Stimulated activated CD8-positive, alpha-beta memory T cell treated with anti-CD3 and anti-CD28 coated beads, Interleukin-4, amount 100 ng/mL, for 1 hour (primary cell): ENCODE measurements at places on chromosomes 1 and 21.

GRCh38 chr1:247299723-247300381 lies 31.8 kb downstream of the ZNF496 start:
- no peak for DNase-seq

- DNase-seq = no peak
Measured at GRCh38 chr1:222346955-222347354, 200.9 kb downstream of the HHIPL2 start.

- DNase-seq = no peak
Measured at GRCh38 chr1:7299994-7300393, 471.1 kb upstream of the VAMP3 start.

- no peak for DNase-seq
Measured at GRCh38 chr1:22619252-22619651, 17.2 kb upstream of the C1QA start.

GRCh38 chr21:42220138-42220701 lies 1.3 kb downstream of the ABCG1 start:
- no peak for DNase-seq

- no peak for DNase-seq
Measured at GRCh38 chr1:4267381-4268261, 367.5 kb upstream of the C1orf174 start.

DNA sequence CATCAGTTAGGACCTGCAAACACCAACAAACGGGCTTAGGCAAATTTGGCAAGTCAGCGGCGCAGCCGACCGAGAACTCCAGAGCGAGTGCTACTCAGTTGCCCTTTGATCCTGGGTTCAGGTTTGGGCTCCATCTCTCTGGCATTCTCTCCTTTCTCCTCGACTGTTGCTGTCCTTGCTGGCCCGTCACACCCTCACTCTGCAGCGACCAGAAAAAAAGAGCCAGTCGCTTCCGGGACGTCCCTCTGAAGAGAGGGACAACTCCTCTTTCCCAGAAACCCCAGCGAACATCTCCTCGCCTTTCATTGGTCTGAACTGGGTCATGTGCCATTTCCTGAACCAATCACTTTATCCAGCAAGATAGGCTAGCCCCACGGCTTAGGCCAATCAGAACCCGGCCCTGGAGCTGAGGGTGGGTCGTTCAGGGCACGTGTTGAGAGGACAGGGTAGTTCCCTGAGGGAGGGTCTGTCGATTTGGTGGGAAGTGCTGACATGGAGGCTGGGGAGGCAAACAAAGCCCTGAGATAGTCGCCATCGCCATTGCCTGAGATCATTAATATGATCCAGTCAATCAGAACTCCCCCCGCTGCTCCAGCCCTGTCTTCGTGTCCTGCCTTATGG lies 113.7 kb downstream of the PTPRU start:
- DNase-seq = no peak

- no peak for DNase-seq
Measured at GRCh38 chr21:37489553-37489952, 123.0 kb downstream of the DYRK1A start.
